ENCODE measurements at places on chromosomes 1 and 21. TPM values are rescaled to one million over a fixed set of nuclear protein-coding genes. Genes with fewer than 3 reads are reported as not detected.

- no peaks in the 10 kb centered on the region for H3K27me3 ChIP-seq
- H3K4me1 ChIP-seq = peaks cover 20% of the 10 kb centered on the region
- peaks cover 36% of the 10 kb centered on the region for H3K36me3 ChIP-seq
- H3K4me3 ChIP-seq = no peak overlapping the region
- H3K27ac ChIP-seq = no peak overlapping the region
- no peak for DNase-seq
These were observed 2.1 kb downstream of the PEX19 start for GRCh38 chr1:160282807-160283206.

- no peaks in the 10 kb centered on the region for H3K36me3 ChIP-seq
- peaks cover 18% of the 10 kb centered on the region for H3K27me3 ChIP-seq
- H3K4me1 ChIP-seq = peaks cover 5% of the 10 kb centered on the region
- H3K27ac ChIP-seq = no peak overlapping the region
These were observed 3.3 kb upstream of the NT5C1A start for GRCh38 chr1:39675220-39675619.

DNA sequence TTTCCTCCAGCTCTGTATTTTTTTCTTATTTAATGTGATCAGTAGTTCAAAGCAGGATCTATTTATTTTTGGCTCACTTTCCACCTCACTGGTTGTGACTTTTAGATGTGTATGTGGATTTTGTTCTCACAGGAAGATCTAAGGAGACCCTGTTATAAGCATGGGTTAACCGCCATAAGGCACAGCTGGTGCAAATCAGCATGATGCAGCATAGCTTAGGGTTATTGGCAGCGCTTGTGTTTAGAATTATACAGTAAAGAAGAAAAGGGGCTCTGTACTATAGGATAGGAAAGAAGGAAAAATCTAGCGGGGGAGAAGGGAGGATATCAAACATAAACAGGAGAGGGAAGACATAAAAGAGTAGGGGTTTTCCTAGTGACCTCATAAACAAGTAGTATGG, 26.9 kb upstream of the RGL1 start:
- H3K4me3 ChIP-seq = no peak overlapping the region
- peaks cover 8% of the 10 kb centered on the region for H3K36me3 ChIP-seq
- no peaks in the 10 kb centered on the region for H3K4me1 ChIP-seq
- DNase-seq = no peak

DNA sequence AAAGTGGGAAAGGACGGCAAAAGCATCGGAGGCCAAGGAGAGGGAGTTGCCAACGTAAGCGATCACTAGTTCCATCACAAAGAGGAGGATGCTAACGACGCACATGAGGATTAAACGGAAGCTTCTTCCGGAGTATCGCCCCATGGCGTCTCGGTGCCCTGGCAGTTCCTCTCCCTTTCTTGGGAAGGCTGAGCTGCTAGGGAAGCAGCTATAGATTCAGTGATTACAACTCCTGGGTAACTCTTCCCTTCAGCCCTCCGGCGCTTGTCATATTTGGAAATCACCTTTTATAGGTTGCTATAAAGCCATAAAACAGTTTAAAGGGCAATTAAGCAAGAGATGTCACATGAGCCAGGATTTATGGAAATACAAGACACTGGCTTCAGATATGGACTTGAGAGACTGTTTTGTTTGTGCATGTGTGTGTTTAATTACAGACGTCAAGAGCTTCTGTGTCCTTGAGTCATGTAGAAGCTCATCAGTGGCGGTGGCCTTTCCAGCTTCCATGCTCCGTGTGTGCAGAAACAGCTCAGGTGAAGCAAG, 30.6 kb upstream of the SLC30A10 start:
- no peaks in the 10 kb centered on the region for H3K36me3 ChIP-seq
- DNase-seq = no peak
- no peaks in the 10 kb centered on the region for H3K4me1 ChIP-seq
- no peak overlapping the region for H3K27ac ChIP-seq
- H3K27me3 ChIP-seq = no peaks in the 10 kb centered on the region
- no peak overlapping the region for H3K4me3 ChIP-seq

The KCNA3 gene
- 15.5 TPM for total RNA-seq

The NT5C1A gene
- total RNA-seq = 0.25 TPM

DNA sequence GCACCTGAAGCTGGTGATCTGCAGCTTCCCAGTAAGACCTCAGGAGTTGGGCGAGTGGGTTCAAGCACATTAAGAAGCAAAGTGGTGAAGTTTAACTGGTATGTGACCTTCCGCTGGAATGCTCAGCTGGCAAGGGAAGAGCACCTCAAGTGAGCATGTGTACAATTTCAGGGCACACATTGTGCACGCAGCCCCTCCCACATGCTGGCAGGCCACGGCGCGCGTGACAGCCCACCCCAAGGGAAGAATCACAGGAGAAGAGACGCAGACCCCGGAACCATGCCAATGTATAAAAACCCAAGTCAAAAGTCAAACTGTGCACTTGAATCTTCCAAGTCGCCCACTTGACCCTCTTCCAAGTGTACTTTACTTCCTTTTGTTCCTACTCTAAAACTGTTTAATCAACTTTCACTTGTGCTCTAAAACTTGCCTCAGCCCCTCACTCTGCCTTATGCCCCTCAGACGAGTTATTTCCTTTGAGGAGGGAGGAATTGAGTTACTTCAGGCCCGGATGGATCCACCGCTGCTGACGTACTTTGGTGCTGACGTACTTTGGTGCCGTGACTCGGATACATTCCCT, 20.0 kb downstream of the LRRC3 start:
- no peaks in the 10 kb centered on the region for H3K27me3 ChIP-seq
- H3K27ac ChIP-seq = no peak overlapping the region
- DNase-seq = no peak
- H3K36me3 ChIP-seq = no peaks in the 10 kb centered on the region

The REN gene
- not detected for total RNA-seq

GRCh38 chr1:64111787-64112186, 91.6 kb upstream of the UBE2U start:
- no peak overlapping the region for H3K4me3 ChIP-seq
- no peaks in the 10 kb centered on the region for H3K36me3 ChIP-seq
- H3K4me1 ChIP-seq = no peaks in the 10 kb centered on the region
- no peak overlapping the region for H3K27ac ChIP-seq
- DNase-seq = no peak

- H3K4me1 ChIP-seq = no peaks in the 10 kb centered on the region
- H3K27ac ChIP-seq = no peak overlapping the region
- no peak overlapping the region for H3K4me3 ChIP-seq
- no peaks in the 10 kb centered on the region for H3K27me3 ChIP-seq
- no peak for DNase-seq
- no peaks in the 10 kb centered on the region for H3K36me3 ChIP-seq
These were observed 1338.5 kb downstream of the AMY1C start for GRCh38 chr1:105088166-105088565.

Data from activated CD8-positive, alpha-beta T cell treated with anti-CD3 and anti-CD28 coated beads for 36 hours (primary cell).